ENCODE measurements at places on chromosomes 16 and 17. TPM values are rescaled to one million over a fixed set of nuclear protein-coding genes. Genes with fewer than 3 reads are reported as not detected.

KRTAP9-2 gene
- total RNA-seq = not detected

CTRB1 gene
- not detected for total RNA-seq

CHST4 gene
- total RNA-seq = not detected

TMIGD1 gene
- total RNA-seq = not detected

PKMYT1 gene
- total RNA-seq = 8.1 TPM

XYLT1 gene
- total RNA-seq = 0.30 TPM

GHDC gene
- total RNA-seq = 14.0 TPM

HES7 gene
- total RNA-seq = not detected

TMEM238L gene
- total RNA-seq = not detected

PRSS33 gene
- total RNA-seq = not detected

SLC16A3 gene
- 120 TPM for total RNA-seq

TSPOAP1 gene
- total RNA-seq = not detected

CAMKK1 gene
- total RNA-seq = 3.2 TPM

SLC16A13 gene
- 1.8 TPM for total RNA-seq

TMEM92 gene
- total RNA-seq = not detected

GAS7 gene
- 0.32 TPM for total RNA-seq

TBC1D3K gene
- total RNA-seq = not detected

APOH gene
- total RNA-seq = not detected

MYH11 gene
- total RNA-seq = 0.15 TPM

TEX19 gene
- total RNA-seq = not detected

PTRH2 gene
- 52.9 TPM for total RNA-seq

MYH2 gene
- not detected for total RNA-seq

TBC1D3E gene
- total RNA-seq = not detected

MT1E gene
- 18.5 TPM for total RNA-seq

VPS35L gene
- total RNA-seq = 25.2 TPM

NAGS gene
- 3.2 TPM for total RNA-seq

NPIPB12 gene
- 33.6 TPM for total RNA-seq

C17orf78 gene
- total RNA-seq = not detected

CLDN7 gene
- total RNA-seq = 12.9 TPM

GOSR2 gene
- total RNA-seq = 61.7 TPM

SLC6A4 gene
- not detected for total RNA-seq

CMTM1 gene
- total RNA-seq = 0.91 TPM

PLA2G10 gene
- not detected for total RNA-seq

GNGT2 gene
- total RNA-seq = not detected
